Suppressor macrophage (primary cell): ENCODE measurements at places on chromosomes 4 and X.
A peak's percentile ranks its signal among the peaks of the same experiment; 100 is the strongest.

- DNase-seq, result peak; percentile 90
Observed at GRCh38 chr4:88592600-88593448, 544 bp downstream of the HERC3 start.

DNA sequence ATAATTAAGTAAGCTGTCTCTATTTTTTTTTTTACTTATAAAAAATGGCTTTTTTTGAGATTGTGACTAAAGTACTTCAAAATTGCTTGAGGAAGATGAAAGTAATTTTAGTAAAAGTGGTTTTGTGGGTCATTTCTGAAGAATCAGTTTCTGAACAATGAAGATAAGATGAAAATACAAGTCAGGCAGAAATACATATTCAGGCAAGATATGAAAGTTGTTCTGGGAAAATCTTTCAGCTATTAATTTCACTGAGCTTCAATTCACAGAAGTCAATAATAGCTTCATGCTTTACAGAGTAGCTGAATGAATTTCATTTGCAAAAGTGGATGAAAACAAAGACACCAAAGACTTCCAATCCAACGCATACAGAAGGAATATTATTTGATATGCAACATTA is 305.2 kb upstream of the ARSJ start:
- no peak for DNase-seq

GRCh38 chrX:110153244-110153643 is 150.3 kb downstream of the TMEM164 start:
- no peak for DNase-seq

DNA sequence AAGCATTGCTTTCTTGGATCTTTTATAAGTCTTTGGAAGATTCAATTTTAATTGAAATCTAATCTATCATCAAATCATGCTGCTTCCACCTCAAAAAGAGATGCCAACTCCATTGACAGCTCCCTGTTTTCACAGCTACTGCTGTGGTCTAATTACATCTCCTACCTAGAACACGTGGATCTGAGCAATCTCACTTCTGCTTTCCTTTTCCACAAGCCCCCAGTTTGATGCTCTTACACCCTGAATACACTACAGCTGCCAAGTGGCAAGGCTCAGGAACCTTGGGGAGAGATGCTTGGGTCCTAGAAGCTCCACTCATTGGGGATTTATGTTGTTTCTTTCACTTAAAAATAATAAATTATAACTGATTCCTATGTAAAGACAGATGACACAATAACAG is 172.0 kb downstream of the CFAP299 start:
- no peak for DNase-seq

GRCh38 chr4:36281384-36282106 is at the start of gene DTHD1:
TSS of gene DTHD1 (plus strand) at chr4:36281616. CDS start at chr4:36281759, 143 bp downstream.
- no peak for DNase-seq

- DNase-seq, result no peak
Observed at GRCh38 chrX:3124031-3124430, 82.8 kb downstream of the ARSF start.

GRCh38 chrX:138492371-138492770 is 219.1 kb downstream of the FGF13 start:
- no peak for DNase-seq

- peak; percentile 77 for DNase-seq
Observed at GRCh38 chrX:154734061-154734781, 16.7 kb downstream of the GAB3 start.

DNA sequence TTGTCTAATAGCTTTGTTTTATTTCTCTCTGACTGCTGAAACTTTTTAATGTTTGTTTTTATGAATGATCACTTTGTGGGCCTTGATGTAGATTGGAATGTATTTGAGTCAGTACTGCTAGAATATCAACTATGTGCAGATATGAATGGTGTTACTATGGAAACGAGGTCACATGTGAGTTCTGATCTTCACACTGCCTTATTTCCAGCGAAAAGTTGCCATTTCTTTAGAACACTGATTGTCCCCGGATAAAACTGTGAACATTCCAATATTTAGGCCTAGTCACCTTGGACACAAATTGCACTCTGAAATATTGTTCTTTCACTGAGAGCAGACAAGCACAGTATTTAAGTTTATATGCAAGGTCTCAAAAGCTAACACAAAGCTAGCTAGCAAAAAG is 27.2 kb upstream of the MAGED1 start:
- no peak for DNase-seq

DNA sequence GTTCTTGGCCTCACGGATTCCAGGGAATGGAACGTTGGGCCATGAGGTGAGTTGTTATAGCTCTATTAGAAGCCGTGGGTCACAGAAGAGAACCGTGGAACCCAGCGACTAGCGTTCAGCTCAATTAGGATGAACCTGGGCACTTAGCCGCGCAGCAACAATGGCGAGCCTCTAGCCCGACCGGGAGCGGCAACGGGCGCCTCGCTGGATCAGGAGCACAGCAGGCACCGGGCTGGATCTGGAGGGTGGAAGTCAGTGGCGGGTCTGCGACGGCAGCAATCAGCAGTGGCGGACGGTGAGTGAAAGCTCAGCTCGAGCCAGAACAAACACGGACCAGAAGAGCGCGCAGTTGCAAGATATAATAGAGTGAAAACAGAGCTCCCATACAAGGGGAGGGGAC is 34.2 kb downstream of the AGA start:
- no peak for DNase-seq

GRCh38 chrX:50827996-50828395 is 14.0 kb upstream of the SHROOM4 start:
- no peak for DNase-seq

DNA sequence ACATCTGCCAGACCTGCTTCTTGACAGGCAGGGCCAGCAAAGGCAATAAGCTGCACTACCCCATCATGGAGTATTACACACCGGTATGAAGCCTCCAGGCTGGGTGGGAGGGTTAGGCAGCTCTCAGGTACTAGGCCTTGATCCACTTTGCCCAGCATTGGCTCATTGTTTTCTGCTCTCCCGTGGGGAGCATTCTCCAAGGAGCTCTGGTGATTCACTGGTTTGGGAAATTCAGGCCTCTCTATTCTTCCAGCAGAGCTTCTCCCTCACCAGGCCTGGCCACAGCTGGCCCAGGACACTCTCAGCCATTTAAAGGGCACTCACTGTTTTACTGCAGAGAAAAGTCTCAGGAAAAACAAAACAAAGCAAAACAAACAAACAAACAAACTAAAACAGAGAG is 33.0 kb downstream of the DRP2 start:
- no peak for DNase-seq

DNA sequence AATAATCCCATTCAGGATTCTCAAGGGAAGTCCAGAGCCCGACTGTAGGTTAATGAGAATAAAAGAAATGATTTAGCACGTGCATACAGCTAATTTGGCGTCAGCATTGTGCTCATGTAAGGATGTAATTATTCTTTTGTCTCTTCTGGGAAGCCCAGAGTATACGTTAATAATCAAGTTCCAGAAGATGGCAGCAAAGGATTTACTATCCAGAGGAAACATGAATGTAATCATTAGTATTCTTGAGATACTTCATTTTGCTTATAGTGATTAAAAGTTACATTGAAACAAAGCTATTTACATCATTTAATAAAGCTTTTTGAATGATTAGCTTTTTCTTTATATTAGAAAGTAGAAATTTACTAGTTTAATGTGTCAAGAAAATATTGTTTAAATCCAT is 27.1 kb upstream of the MAP9 start:
- DNase-seq, result no peak

GRCh38 chr4:174210952-174211490 is 72.4 kb downstream of the FBXO8 start:
- peak; percentile 6 for DNase-seq

DNA sequence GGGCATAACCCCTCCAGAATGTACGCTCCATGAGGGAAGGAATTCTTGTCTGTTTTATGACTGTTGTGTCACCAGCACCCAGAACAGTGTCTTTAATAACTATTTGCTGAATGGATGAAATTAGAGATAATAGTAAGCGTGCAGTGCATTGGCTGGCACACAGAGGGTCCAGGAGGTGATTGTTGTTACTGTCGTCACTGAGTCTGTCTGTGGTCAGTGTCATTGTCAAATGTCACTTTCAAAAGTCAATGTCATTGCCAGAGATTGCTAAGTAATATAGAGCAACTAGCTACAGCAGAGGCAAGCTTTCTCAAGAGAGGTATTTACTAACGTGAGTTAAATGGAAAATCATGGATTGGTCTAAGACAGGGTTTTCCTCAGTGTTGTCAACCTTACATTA is 70.7 kb downstream of the ARHGEF38 start:
- DNase-seq, result no peak

DNA sequence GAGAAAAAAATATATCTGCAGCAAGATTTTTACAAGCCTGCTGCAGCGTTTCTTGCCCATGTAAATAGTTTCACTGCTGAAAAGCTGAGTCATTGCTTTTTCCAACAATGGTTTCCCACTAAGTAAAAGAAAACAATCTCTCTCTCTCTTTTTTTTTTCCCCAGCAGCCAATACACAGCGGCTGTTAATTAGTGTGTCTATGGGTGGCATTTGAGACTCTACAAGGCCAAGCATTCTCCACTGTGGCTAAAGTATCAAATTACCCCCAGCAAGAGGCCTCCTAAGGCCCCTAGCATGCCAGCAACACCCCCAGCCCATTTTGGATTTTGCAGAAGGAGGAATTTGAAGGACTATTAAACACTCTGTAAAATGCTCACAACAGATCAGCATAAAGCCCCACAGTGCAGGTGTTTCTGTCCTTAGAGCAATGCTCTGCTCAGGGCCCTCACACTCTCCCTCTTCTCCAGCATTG is 837.4 kb downstream of the TRIML1 start:
- no peak for DNase-seq

GRCh38 chrX:23745786-23746185 is 2.7 kb upstream of the ACOT9 start:
- no peak for DNase-seq

DNA sequence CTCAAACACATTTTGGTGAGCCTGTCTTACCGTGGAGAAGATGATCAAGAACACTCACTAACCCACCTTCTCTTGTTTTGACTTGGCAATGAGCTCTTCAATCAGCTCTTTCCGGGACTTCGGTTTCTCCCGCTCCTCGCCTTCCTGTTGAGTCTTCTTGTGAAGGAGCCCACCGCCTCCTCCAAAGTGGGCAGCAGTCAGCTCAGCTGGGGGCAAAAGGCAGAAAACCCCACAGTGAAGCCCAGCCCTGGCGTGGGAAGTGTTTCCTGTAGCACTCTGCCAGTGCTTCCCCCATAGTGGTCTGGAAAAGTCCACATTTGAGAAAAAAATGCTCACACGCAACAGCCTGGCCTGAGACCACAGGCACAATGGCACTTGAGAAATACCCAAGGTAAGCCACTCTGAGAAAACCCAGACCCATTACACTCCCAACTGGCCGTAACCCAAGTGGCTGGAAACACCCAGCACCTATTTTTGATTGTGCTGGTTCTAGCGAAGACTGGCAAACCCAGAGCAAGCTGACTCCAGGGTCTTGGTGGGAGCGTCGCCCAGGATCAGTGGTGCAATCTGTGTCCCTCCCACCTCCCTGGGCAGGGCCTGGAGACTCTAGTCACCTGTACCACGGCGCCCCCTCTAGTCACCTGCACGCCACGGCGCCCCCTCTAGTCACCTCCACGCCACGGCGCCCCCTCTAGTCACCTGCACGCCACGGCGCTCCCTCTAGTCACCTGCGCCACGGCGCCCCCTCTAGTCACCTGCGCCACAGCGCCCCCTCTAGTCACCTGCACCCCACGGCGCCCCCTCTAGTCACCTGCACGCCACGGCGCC is 8.6 kb downstream of the NOP14 start:
- no peak for DNase-seq

GRCh38 chr4:159547645-159548308 is 444.9 kb downstream of the RAPGEF2 start:
- DNase-seq, result no peak

- DNase-seq, result no peak
Observed at GRCh38 chr4:60809486-60809800, 390.7 kb upstream of the ADGRL3 start.

DNA sequence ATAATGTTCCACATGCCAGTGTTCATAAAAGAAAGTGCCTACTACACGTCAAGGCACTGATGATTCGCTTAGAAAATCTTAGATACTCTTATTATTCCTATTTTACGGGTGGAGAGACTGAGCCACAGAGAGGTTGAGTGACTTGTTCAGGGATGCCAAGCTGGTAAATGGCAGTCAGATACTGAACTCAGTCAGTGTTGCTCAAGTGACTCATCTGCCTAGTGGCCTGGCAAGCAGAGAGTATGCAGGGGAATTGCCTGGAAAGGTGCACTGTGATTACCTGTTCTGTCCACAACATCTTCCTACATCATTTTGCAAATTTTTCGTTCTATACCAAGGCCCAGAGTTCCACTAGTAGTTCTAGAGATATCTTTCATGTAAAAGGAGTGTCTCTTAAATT is 68.4 kb downstream of the RAPGEF2 start:
- DNase-seq, result no peak

- no peak for DNase-seq
Observed at GRCh38 chr4:107989162-107989536, 540 bp upstream of the HADH start.

DNA sequence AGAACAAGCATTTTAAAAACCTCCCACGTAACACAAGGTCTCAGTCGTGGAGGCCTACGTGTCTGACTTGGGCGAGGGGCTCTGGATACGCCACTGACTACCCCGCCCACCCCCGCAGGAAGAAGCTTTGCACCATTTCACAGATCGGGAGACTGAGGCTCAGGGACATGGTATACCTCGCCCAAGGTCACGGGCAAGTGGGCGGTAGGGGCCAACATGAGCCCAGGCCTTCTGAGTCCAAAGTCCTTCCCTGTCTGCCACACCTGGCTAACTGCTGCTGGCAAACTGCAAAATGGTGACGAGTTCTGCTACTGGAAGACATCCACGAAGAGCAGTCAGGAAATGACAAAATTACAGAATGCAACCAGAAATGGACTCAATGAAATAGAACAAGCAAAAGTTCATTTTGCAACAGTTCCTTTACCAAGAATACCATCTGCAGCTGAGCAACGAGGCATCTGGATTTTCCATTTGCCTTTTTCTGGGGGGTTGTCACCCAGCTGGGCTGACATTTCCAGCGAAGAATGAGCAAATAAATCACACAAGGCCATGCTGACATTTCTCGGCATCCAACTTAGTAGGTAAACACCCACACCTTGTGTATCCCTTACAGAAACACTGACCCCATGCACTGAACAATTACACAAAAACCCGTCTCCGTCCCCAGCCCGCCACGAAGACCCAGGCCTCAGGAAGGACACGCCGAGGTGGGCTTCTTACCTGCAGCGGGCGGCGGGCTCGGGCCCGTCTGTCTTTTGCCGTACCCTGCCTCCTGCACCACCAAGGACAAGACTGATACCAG is 70.2 kb upstream of the AFAP1 start:
- no peak for DNase-seq

DNA sequence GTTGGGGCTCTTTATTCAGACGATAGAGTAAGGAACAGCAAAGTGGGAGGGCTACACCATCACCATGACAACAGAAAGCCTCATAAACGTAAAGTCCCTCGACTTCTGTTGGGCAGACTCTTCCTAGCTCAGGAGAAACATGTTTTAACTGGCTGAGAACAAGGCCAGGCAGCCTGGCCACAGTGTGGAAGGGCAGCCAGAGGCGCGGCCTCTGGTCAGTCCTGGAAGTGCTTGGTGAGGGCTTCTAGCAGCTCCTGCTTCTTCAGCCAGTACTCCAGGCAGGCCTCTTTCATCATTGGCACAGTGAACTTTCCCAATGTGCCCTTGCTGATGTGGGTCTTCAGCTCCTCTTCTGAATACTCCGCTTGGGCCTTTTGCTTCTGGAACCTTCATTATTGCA is 690.9 kb downstream of the PCDH19 start:
- DNase-seq, result no peak

GRCh38 chr4:6914448-6914847 is 4.8 kb downstream of the TBC1D14 start:
- DNase-seq, result no peak
